Caco-2 (cell line): ENCODE measurements at places on chromosomes 6 and 20.

DNA sequence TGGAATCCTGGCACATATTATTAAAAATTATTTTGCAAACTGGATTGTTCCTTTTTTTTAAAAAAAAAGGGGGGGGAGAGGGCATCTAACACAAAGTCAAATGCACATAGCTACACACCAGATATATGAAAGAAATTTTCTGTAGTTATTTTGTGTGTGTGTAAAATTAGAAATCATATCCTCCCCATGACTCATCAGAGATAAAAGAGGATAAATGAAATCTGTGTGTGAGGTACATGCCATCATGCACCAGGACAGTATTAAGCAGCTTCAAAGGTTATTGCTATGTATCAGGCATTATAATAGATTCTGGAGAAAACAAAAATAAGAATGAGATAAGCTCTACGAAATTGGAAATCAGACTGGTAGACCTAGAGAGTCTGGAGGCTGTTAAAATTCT lies 5.2 kb downstream of the BTBD9 start:
- no peak for DNase-seq

- DNase-seq: no peak
These were observed 23.5 kb downstream of the BPIFA2 start for GRCh38 chr20:33191484-33191883.

DNA sequence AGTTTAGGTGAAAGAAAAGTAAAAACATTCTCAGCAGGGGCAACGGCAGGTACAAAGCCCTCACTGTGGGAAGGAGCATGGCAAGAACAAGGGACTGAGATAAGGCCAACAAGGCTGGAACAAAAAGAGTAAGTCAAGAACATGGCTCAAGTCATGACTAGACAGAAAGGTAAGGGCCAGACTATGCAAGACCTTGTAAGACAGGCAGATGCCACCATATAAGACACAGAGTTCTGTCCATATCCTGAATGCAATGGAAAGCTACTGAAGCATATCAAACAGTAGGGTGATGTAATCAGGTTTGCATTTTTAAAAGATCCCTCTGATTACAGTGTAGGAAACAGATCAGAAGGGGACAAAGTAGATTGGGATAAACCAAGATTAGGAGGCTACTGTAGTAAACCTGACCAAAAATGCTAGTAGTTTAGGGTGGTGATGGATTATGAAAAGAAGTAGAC lies 5.5 kb downstream of the REV3L start:
- no peak for DNase-seq

DNA sequence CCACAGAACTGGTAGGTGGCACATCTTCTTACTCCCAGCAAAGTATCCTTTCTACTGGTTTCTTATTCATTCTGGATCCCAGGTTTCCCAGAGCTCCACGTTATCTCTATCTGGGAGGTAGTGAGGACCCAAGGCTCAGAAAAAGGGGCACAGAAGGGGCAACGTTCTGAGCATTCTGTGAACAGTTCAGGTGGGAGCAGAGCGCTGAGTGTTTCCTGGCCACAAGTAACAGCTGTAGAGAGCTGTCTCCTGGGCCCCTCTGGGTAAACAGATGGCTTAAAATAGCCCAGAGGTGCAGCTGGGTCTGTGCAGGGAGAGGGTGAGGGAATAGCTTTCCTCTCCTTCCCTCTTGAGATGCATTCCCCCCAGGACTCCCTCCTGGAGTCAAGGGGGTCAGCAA lies 2.1 kb downstream of the APOBEC2 start:
- DNase-seq: no peak

DNA sequence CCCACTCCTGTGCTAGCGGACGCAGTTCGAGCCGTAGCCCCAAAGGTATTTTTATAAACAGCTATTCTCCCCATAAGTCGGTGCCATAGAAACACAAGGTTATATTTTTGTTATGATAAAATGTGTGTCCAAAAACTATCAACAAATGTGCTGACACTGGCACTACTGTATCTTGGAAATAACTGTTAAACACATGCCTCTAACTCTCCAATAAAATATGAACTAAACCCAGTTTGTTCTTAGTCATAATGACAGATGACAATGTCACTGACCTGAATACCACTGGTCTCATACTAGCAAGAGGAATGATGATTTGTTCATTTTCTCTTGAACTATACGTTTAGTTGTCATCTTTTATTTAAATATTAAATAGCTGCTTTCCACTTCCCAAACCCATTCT lies 51.4 kb upstream of the NUP153 start:
- no peak for DNase-seq
